Stimulated activated CD4-positive, alpha-beta T cell treated with anti-CD3 and anti-CD28 coated beads, Interleukin-15, amount 100 ng/mL, for 1 hour (primary cell): ENCODE measurements at places on chromosomes 11 and 22.

DNA sequence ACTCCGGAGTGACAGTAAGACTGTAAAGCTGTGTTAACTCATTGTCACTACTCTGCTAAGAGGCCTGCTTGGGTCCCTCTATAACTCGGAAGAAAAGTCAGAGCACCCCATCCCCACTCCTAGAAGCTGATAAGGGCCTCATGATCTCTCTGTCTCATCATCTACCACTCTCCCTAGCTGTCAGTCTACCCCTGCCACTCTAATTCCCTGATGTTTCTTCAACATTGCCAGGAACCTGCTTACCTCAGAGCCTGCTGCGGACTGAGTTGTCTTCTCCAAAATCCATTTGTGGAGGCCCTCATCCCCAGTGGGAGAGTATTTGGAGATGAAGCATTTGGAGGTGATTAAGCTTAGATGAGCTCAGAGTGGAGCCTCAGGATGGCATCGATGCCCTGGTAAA, 1092.2 kb downstream of the TBC1D22A start:
- no peak for DNase-seq

DNA sequence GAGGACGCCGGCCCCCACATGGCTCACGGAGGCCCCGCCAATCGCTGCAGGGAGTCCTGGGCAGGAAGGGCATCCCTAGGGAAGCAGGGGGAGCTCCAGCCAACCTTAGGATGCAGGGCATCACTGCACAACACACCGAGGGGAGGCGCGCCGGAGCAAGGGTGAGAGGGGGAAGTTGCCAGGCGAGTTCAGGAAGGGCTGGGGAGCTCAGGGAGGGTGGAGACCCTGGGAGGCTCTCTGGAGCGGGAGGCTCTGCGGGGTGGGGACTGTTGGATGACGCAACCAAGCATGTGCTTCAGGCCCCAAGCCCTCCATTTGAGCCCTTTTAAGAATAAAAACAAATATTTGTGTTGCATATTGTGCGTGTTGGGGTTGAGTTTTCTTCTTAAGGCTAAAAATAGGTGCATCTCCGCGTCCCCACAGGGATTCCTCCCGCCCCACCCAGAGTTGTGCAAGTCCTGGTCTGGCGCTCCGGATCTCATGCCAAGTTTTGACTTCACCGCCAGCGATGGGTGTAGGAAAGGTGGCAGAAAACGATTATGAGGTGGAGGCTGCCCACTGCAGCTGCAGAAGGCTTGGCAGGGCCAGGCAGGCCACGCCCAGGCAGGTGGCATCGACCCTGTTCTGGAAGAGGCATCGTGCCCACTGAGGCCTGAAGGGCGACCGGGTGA, 65.2 kb downstream of the WNT7B start:
- no peak for DNase-seq

DNA sequence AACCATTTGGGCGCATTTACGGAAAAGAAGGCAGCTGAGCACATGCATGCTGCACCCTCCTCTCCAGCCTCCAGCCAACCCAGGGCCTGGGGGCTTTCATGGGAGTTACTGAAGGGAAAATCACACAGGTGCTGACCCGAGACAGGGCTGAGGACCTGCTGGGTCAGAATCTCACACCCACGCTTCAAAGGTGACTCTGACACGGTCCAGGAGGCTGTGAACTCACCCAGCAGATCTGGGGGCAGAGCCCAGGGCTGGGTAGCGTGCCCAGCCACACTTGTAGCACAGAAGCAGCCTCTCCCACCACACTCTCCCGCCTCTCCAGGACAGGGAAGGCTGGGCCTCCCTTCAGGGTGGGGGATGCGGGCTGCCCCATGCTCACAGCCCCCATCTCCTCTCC, 347.6 kb downstream of the CTTN start:
- no peak for DNase-seq

GRCh38 chr11:62352355-62353336, 15.4 kb downstream of the ASRGL1 start:
- no peak for DNase-seq

DNA sequence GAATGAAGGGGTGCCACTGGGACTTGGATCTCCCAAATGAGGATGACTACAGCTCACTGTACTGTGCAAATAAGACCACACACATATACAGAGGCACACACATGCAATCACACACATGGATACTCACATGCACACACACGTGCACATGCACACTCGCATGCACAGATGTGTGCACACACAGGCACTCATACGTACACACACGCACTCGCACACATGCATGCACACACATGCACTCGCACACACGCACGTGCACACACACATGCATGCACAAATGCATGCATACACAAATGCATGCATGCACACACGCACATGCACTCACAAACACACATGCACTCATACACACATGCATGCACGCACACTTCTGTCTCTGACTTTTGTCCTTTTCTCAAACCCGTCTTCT, 36.0 kb downstream of the TECTA start:
- DNase-seq: no peak

- no peak for DNase-seq
Observed at GRCh38 chr22:41442240-41442792, 4.3 kb downstream of the TOB2 start.

DNA sequence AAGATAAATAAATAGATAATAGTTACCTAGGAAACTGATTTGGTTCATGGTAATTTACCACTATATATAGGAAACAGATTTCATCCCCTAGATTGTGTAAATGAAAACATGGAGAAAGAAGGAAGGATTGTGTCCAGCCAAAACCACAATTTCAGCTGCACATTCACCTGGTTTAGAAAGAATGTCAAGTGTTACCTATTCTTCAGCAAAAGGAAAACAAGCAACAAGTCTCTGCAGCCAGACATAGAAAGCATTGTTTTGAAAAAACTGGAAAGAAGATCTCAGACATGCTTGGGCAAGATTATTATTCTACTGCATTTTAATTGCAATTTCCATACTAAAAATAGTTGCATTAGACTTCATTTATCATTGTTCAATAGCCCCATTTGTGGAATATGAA, 8.8 kb upstream of the BMAL1 start:
- no peak for DNase-seq

- DNase-seq: no peak
Observed at GRCh38 chr11:9571763-9572115, 1.7 kb upstream of the WEE1 start.

DNA sequence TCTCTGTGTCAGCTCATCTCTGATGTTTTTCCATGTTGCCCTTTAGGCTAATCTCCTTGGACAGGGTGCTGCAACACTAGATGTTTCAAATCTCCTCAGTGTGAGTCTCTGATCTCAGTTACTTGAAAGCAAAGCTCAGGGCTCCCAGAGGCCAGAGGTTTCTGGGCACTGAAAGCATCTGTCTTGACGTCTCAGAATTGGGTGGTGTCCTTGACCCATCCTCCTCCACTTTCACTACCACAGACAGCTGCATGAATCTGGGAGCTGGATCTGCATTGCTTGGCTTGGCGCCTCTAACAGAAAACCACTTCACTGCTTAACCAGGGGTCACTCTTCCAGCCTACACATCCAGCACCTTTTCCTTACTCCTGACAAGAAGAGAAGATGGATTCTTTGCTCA, 399.4 kb downstream of the NXPE2 start:
- no peak for DNase-seq

DNA sequence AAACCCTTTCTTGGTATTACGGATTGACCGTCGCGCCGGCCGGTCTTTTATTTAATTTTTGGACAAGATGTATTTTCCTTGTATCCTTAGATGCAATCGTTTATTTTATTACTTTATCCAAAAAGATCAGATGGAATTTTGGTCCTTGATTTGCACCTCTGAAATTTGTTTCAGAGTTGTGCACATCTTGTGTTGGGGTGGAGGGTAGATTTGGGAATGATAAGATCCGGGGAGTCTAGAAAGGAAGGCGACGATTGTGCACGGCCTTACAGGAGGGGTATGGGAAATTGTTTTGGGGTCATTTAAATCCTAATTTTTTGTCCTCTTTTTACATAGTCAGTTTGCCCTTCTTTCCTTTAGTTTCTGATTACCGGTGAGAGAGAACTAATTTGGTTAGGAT, 1.4 kb downstream of the KDM2A start:
- DNase-seq: no peak

DNA sequence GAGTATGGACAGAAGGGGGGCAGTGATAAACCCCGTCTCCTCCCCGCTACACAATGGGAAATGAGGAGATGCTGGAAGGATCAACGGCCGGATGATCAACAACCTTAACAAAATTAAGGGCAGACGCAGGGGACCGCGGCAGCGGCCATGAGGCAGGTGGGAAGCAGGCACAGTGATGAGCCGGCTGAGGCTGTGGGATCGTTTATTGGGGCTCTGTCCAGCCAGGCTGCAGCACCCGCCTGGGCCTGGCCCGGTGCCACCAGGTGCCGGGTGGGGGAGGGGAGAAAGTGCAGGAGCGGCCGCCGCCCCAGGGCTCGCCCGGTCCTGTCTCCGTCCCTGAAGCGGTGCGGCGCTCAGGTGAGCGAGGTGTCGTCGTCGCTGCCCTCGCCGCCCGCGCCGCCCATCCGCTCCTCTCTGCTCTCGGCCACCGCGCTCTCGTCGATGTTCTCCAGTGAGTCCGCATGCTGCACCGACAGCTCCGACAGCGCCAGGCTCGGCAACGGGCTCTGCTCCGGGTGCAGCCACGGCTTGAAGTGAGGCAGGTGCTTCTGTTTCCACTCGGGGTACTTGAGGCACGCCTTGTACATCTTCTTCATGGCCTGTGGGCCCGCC, 2.4 kb upstream of the ARAP1 start:
- DNase-seq: no peak

- DNase-seq: no peak
Observed at GRCh38 chr22:38257181-38257580, 15.6 kb downstream of the TMEM184B start.

GRCh38 chr11:2325719-2326118, 23.9 kb downstream of the TSPAN32 start:
- no peak for DNase-seq

DNA sequence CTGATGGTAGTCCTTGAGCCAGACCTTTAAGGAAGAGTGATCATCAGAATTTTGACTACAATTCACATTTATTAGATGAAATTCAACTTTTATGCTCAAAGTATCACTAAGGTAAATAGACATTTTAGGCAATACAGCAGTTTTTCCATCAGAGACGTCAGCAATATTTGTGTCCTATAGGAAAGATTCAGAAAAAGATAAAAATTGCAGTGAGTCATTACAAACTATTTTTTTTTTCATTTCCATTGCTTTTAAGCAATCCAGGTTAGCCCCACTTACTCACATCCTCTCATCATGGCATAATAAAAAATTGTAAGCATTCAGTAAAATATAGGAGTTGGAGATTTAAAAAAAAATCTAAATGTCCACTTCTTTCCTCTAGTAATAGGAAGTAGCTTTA, 46.9 kb downstream of the MSANTD4 start:
- no peak for DNase-seq

DNA sequence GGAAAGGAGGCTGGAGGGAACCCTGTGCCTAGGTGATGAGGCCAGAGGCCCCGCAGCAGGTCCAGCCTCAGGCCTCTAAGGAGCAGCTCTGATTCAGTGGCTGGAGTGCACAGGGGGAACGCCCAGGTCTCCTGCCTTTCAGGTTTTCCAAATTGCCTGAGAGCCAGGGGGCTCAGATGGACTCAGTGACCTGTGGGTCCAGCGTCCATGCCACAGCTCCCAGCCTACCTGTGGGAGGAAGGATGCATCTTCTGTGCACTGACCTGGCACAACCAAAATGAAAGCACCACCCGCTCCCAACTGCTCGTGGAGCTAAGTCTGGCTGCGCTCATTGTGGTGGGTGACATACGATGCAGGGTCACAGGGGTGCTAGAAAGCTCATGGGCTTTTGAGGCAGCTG, 82.8 kb downstream of the FEZ1 start:
- no peak for DNase-seq

DNA sequence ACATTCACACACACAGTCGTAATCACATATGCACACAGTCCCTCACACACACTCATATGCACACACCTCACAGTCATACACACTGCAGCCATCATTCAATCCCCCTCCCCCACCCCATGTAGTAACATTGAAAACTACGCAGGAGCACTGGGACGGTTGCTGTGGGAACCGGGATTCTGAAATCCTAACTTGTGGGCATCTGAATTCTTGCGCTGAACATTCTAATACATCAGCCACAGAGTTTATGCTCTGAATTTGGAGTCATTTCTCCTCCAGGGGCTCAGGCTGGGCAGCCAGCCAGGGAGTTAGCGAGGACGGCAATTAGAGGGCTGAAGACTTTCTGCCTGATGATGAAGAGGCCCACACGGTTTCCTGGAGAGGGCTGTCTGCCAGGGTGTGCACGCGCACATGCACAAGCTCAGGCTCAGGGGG, 32.7 kb downstream of the CD6 start:
- DNase-seq: no peak
